ENCODE measurements at places on chromosomes 11 and 22.

- DNase-seq = no peak
Measured at GRCh38 chr11:16097543-16097942, 258.8 kb downstream of the SOX6 start.

DNA sequence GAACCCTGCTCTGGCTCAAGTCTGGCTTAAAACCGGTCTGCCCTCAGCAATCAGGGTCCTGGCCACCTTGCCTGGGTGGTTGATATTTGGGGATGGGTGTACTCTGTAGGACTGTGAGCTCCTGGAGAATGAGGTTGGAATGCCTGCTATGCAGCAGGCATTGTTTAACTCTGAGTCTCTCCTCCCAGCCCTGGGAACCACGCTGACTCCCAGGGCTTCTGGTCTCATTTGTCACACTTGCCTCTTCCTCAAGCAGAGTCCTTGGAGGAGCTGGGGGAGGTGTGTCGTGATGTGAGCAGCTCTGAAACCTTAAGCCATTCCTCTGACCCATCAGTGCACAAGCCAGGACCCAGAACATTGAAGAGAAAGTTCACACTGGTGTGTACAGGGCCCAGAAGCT lies 340.1 kb downstream of the MN1 start:
- no peak for DNase-seq

DNA sequence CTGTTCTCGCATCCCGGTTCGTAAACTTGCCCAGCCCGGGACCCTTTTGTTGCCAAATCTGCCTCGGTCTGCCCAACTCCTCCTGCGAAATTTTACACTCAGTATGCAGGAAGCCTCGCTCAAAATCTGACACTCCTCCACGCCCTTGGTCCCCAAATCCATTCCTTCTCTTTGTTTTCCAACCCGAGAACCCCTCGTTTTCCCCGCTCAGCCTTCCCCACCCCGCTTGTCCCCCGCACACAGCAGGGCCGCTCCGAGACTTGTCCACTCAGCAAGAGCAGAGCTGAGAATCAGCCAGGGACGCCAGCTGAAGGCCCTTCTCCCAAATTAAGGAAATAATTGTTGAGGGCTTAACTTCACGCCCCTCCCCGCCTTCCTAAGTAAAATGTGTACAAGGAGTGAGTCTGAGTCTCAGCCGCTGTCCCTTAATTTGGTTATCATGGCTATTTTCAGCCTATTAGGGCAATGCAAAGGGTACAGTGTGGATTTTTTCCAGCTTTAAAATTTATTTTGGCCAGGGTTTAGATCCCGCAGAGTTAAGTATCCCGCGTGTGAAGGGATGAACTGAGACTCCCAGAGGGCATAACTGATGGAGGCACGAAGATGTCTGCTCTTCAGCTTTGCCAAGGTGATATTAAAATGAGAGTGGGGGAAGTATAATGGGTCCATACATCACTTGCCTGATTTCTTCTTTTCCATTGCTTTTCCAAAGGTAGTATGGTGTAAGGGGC lies 581 bp upstream of the FBXO3 start:
- no peak for DNase-seq

- no peak for DNase-seq
Measured at GRCh38 chr11:30333405-30333804, 10.5 kb downstream of the ARL14EP start.

GRCh38 chr11:60944490-60945294 lies 7.3 kb downstream of the SLC15A3 start:
- DNase-seq = no peak

Measured in spinal cord (tissue), 10 donors.